ENCODE measurements at places on chromosomes 4 and X.

GRCh38 chr4:27149541-27150212 lies 289.0 kb downstream of the STIM2 start:
- no peak for DNase-seq

DNA sequence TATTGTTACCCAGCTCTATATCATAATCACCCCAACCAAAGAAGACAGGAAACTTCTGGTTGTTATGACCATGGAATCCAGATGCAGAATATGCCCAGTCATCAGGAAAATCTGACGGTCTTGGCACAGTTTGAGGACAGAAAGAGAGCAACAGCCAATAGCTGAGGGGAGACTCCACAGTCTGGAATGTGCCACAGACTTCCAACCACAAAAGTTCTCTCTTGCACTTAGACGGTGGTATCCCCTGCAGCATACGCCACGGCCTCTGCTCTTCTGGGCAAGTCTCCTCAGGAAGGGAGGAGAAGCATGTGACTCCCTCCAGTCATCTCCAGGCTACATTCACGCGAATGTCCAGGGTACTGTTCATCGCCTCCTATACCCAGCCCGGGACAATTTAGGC lies 18.4 kb downstream of the ZNF827 start:
- DNase-seq: no peak

DNA sequence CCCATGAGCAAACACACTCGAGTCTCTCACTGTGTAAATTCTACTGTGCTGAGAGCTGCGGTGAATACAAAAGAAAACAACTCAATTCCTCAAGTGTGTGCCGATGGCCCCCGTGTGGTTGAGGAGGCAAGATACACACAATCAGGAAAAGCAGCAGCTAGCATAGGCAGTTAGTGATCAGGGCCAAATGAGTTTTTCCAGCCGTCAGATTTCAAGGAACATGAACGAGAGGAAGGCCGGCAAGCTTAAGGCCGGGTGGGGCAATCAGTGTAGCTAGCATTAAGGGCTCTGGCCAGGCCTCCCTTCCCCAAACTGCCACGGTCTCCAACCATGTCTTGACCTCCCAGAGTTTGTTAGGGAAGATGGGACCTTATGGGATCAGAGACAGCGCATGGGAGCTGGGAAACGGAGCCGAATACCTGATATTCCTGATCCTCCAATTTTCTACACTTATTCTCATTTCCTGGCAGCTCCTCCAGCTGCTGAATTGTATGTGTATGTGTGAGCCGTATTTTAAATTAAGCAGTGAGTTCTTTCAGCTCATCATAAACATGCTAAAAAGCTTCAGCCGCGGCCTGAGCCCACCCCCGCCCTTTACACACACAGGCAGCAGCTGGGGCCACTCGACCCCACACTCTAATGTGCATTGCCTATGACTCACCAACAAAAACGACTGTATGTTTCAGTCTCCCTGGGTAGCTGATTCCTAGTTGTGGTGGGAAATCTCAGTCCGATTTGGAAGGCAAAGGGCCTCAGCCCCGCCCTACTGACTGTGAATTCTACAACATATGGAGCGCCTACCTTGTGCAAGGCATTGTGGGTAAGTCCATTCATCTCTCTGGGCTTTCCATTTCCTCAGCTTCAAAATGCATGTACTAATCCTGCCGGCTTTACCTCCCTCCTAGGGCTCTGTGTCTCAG lies 59.9 kb downstream of the RTL9 start:
- no peak for DNase-seq

DNA sequence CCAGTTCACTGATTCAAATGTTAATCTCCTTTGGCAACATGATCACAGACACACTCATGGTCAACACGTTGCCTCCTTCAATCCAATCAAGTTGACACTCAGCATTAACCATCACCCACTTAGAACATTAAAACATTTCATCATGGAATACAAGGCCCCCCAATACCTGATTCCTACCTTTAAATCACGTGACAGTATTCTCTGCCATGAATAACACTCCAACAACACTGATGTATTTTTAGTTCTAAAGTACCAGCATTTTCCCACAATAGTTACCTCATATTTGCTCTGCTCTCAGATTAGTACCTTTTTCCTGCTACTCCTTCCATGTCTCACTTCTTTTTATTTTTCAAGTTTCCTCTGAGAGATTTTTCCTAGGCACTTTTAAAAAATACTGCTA lies 19.6 kb downstream of the IL13RA2 start:
- DNase-seq: no peak

- DNase-seq: no peak
These were observed 99.1 kb downstream of the PJA1 start for GRCh38 chrX:69066021-69066757.

- DNase-seq: no peak
These were observed 37.3 kb downstream of the PHKA2 start for GRCh38 chrX:18946611-18947010.

DNA sequence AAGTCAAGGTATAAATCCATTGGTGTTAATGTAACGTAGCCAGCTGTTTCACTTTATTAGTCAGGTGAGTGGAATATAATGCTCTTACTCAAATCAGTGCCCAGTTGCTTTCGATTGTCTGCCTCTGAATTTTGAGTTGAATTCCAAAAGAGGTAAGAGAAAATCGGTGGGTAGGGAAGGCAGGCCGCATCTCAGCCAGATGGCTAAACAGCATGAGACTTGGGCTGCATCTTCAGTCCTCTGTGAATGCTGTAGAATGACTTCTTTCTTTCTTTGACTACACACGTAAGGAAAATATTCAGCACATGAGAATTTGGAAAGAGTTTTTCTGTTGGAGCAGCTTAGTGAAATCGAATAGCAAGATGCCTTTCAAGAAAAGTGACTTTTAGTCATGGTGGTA lies 49.5 kb downstream of the TSPAN7 start:
- no peak for DNase-seq

DNA sequence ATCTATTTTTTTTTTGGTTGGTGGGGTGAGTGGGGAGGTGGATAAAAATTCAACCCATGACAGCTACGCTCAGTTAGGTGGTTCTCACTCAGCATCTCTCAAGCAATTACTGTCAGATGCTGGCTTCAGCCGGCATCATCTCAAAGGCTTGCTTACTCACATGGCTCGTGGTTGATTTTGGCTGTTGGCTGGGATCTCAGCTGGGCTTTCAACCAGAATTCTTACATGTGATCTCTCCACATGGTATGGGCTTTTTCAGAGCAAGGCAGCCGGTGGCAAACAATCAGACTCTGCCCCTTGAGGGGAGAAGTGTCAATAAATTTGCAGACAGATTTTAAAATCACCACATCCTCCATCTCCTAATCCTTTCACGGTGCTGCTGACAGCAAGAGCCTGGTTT lies 47.2 kb downstream of the SLC34A2 start:
- DNase-seq: no peak

- DNase-seq: no peak
These were observed 3.5 kb downstream of the CXorf58 start for GRCh38 chrX:23911126-23911835.

DNA sequence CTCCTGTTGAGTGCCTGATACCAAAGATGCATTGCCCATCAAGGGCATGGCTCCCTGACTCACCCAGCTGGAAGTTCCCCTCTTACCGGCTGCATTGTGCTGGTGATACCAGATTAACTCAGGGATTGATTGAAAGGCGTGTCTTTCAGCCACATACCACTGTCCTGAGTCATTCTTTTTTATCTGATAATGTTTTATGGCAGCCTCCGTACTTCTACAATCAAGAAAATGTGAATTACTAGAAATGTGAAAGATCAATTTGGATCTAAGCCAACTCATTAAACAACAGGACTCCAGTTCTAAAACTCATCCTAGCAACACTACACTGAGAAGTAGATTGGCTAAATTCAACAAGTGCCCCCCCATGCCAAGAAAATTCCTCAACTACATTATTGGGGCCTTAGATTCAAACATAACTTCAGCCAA lies 40.0 kb downstream of the TXK start:
- no peak for DNase-seq

DNA sequence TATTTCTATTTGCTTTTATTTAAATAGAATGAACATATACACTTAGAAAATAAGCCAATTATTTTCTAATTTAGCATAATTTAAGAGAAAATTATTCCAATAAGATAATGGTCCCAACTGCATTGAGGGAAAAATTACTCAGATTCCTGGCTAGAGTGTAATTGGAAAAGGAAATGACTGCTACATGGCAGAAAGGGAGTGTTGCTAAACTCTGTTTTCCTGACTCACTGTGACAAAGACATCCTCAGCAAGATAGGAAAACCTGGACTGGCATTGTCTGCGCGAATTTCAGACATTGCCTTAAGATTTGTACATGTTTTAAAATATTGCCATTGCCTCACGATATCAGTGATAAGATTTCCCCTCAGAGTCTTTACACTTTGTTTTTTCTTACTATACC lies 8.2 kb downstream of the TNIP3 start:
- no peak for DNase-seq
